ENCODE measurements at places on chromosomes 13 and 19.

- DNase-seq, result no peak
Observed at GRCh38 chr13:112012016-112012704, 54.8 kb upstream of the SOX1 start.

GRCh38 chr13:101417501-101417900 is 1.2 kb upstream of the NALCN start:
- no peak for DNase-seq

DNA sequence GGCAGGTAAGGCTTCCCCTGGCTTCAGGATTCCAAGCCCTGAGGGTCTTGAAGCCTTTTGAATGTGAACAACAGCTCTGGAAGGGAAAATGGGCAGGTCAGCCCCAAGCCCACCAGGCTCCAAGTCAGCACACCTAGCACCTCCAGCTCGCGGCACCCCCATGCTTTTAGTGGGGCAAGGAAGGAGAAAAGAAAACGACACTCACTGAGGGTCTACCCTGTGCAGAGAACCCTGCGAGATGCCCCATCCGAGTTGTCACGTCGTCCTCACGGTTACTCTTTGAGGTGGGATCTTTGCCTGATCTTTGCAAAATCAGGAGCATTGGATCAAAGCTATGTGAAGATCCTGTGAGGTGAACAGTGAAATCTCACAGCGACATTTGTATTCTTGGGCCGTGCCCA is 5.7 kb upstream of the F10 start:
- no peak for DNase-seq

DNA sequence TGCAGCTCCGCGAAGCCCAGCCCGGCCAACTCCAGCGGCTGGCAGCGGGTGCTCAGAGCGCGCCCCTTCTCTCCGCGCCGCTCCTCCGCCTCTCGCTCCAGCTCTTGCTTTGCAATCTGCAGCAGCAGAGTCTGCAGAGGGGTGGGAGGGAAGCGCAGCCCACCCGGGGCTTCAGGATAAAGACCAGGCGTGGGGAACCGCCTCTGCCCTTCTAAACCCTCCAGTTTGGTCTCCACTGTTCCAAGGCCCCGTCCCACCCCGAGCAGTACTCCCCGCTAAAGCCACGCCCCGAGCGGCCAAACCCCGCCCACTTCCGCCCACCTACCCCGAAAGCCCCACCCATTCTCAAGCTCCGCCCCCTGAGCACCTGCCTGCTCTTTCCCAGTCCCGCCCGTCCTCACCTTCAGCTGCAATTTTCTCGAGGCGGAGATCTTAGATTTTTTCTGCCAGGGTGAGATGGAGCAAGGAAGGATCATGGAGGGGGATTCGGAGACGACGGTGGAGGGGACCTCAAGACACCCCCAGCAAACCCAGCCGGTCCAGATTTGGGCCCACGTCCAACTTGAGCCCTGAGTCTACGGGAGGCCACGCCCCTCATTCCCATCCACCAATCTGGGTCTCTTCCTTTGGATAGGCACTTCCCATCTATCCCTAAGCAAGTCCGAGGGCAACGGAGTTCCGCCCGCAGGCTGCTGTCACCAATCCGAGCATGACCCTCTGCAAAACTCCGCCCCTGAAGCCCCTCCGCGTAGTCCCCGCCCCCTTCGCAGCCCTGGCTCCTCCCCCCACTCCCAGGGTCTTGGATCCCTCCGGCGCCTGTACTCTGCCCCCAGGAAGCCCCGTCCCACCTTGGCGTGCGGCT is 1.1 kb downstream of the TNNI3 start:
- no peak for DNase-seq

- DNase-seq, result no peak
Observed at GRCh38 chr13:110187641-110188161, 119.3 kb downstream of the COL4A1 start.

GRCh38 chr19:13109361-13110098 is 6.9 kb upstream of the LYL1 start:
- DNase-seq, result no peak

DNA sequence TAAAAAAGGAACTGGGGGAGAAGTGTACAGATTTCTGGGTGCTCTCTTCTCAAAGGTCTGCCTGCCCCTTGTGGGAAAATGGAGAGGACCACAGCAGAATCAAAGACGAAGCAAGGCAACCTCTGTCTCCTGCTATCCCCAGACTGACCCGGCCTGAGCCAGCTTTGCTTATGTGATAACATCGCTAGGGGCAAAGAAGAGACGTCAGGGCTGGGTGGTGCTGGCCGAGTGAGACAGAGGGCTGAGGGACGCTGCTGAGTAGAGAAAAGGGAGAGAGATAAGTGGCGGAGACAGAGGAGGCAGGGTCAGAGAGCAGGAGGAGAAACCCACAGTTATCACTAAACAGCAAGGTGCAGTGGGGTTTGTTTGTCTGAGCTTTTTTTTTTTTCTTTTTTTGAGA is 4.6 kb upstream of the MUC16 start:
- DNase-seq, result no peak

DNA sequence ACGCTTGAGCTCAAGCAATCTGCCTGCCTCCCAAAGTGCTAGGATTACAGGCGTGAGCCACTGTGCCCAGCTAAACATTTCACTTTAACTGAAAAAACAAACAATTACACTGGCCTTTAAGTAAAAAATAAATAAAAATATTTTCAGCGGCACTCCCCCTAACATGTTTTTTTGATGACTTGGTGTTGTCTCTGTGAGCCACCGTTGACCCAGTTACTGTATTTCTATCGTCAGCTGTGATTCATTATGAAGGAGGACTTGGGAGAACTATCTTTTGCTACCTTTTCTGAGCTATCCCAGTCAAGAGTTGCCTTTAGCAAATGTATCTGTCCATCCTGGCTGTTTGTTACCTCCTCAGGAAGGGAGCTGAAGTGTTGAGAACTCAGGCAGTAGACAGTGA is 18.5 kb upstream of the C19orf33 start:
- no peak for DNase-seq

GRCh38 chr19:47243776-47244547 is 12.4 kb upstream of the CCDC9 start:
- peak; percentile 88 for DNase-seq

DNA sequence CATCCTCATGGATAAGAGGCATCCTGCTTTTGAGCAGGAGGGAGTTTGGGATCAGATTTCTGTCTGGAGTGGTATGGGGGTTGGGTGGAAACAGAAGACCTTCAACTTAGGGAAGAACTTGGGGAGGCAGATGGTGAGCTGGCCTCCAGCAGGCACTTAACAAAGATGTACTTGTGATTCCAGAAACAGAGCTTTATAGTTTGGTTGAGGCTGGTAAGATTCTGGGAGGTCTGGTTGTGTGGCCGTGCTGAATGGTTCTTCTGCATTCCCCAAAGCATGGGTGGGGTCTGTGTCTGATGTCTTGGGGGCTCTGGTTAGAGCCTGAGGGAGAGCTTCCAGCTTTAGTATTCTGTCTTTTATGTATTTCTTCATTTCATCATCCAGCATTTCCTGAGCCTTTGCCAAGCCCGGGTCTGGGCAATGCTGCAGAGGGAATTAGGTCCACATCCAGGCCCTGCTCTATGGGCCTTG is 4.8 kb downstream of the MEGF8 start:
- DNase-seq, result no peak

DNA sequence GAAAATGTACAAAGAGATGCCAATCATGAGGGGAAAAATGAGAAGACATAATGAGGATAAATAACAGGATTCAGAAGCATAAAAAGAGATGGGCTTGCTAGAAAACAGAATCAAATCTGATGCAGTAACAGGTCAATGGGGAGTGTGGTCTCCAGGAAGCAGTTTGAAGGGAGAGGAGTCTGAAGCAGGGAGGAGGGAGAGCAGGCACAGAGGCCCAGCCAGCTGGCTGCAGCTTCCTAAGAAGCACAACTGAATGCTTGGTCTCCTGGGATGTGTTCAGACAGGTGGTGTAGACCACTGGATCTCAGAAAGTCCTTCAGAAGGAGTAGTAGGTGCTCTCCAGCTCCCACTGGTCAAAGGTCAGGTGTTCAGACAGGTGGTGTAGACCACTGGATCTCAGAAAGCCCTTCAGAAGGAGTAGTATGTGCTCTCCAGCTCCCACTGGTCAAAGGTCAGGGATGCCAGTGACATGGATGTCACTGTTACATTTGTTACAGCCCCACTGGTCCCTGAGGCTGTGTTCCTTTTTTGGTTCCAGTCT is 68.3 kb upstream of the UBAC2 start:
- DNase-seq, result no peak

- DNase-seq, result no peak
Observed at GRCh38 chr19:50794876-50795663, 4.9 kb downstream of the ACP4 start.

Data from CD4-positive, alpha-beta memory T cell (primary cell).